Left renal pelvis (tissue), 4 donors: ENCODE measurements at places on chromosomes 7 and 10. TPM values are rescaled to one million over a fixed set of nuclear protein-coding genes. Genes with fewer than 3 reads are reported as not detected.

- DNase-seq: no peak
Measured at GRCh38 chr7:100546926-100547800, 8.2 kb downstream of the AGFG2 start.

DNA sequence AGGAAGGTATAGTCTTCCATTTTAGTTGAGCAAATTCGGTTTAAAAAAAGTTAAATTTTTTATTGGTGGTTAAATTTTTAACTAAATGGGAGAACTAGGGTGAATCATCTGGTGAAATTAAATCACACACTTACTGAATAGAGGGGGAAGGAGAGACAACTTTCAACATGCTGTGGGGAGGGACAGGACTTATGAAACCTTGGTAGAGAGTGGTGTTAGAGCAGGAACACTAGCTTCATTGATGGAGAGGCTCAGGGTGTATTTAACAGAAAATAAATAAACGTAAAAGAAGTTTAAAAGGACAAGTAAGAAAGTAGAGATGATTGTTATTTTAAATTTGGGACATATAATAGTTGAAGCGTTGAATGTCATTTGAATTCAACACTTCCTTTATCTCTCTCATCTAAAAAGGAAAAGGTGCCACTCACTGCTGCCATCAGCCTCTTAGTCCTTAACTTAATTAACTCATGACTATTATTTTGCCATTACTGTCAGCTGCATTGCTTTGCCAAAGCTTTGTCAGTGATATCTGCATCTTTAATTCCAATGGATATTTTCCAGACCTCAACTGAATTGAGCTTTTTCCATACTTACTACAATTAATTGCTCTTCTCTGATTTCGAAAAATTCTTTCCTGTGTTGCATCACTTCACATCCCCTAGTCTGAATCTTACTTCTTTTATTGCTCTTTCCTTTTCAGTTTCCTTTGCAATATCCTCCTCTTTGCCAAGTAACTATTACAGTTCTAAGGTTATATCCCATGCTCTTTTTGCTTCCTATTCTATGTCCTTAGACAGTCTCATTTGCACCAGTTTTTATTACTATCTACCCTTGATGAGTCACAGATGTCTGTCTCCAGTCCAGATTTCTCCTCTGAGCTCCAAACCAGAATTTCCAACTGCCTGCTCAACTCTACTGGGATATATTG lies 71.7 kb downstream of the GNAT3 start:
- no peak for DNase-seq

The CALML3 gene
- not detected for polyA plus RNA-seq

GRCh38 chr10:124338276-124338925 lies 80.3 kb downstream of the OAT start:
- no peak for DNase-seq

DNA sequence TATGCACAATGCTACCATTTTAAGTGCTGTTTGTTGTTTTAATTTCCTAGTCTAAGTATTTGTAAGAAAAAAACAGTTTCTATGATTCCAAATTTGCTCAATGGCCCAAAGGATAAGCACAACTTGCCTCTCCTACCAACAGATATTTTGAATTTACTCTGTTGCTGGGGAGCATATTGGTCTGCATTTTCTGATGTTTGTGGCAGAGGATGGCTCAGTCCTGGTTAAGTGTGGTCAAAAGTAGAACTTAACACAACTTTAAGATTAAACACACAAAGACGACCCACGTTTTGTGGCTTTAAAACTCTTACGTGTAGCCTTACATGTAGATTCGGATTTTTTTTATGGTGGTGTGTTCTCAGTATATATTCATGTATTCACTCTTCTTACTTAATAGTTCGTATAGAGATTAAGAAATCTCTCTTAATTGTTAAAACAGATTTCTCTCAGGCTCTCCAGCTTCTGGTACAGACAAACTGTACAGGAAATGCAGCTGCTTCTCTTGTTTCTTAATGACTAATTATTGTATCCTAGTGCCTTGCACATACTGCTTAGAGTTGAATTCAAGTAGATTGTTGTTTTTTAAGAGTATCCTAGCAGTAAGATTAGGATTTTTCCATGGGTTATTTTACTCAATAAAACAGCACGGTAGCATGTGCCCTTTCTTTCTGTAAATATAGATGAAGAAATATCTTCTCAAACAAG lies 86.2 kb downstream of the GPR85 start:
- no peak for DNase-seq
